Fibroblast of villous mesenchyme (primary cell): ENCODE measurements at places on chromosomes 12 and 14. TPM values are rescaled to one million over a fixed set of nuclear protein-coding genes. Genes with fewer than 3 reads are reported as not detected.

DNA sequence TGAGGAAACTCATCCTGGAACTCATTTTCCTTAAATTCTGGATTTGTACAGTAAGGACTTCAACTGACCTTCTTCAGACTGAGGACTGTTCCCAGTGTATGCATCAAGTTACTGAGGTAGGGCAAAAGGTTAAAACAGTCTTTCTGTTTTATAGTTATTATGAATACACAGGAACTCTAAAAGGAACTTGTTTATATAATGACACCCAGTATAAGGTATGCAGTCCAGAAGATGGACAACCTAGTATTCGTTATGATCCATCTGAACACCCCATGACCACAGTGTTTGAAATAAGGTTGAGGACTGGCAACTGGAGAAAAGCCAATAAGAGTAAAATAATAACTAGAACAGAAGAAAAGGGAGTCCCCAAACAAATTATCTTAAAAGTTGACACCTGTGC, 779.9 kb upstream of the TMEM132C start:
- DNase-seq, result peak; percentile 5

DNA sequence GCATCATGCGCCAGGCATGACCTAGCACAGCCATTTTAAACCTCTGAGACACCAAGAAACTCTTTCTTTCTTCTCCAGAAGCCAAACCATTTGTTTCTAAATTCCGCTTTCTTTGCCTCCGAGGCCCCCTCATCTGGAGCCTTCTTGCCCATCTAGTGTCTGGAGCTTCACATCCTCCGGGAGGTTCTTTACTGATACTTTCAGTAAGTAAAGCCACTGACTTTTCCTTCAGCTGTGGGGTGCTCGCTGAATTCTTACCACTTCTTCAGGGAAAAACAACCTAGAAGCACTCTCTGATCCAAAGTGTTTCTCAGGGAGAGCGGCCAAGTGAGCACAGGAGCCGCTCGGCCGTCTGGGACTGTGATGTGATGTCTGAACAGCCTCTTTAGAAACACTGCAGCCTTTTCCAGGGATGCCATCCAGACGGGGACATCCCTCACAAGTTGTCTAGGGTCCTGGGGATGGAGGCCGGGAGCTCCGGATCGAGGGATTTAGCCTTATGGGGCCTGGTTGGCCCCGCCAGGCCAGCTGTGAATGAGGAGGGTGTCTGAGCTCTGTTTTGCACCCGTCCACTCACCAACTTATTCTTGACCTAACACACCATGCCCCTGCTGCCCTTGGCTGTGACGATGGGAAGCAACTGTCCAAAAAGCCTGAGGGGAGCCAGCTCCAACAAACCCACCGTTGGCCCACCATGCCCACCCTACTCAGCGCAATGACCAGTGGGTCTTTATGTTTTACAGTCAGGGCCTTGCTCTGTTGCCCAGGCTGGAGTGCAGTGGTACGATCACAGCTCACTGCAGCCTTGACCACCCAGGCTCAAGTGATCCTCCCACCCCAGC, 160.6 kb downstream of the ZFP36L1 start:
- no peak for DNase-seq

DNA sequence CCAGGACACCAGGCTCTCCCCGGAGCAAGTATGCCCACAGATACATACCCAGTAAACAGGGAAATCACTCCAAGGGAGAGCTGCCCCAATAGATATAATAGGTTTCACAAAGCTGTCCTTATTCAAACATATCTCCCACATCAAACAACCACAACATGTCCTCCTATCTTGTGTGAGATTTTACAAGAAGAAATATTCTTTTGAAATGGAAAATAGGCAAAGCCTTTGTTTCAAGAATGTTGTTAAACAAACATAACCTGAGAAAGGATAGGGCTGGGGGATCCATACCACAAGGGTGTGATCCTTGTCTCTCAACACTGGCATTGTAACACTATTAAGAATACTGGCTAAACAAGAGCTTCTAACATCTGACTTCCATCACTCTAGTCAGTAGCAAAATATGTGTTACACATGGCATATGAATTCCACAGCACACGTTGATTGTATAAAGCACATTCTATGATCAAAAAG, 32.9 kb downstream of the LGR5 start:
- DNase-seq, result no peak

Gene GNB3
- total RNA-seq, result 1.7 and 3.9 TPM in 2 replicates

Gene LRTM2
- total RNA-seq, result not detected in 2 replicates

Gene TAS2R7
- total RNA-seq, result 0.32 TPM in 1 of 2 replicates, not detected in the other

GRCh38 chr14:34957771-34958286, 25.0 kb upstream of the SRP54 start:
- no peak for DNase-seq

GRCh38 chr14:25095736-25096437, 45.9 kb upstream of the STXBP6 start:
- DNase-seq, result no peak

DNA sequence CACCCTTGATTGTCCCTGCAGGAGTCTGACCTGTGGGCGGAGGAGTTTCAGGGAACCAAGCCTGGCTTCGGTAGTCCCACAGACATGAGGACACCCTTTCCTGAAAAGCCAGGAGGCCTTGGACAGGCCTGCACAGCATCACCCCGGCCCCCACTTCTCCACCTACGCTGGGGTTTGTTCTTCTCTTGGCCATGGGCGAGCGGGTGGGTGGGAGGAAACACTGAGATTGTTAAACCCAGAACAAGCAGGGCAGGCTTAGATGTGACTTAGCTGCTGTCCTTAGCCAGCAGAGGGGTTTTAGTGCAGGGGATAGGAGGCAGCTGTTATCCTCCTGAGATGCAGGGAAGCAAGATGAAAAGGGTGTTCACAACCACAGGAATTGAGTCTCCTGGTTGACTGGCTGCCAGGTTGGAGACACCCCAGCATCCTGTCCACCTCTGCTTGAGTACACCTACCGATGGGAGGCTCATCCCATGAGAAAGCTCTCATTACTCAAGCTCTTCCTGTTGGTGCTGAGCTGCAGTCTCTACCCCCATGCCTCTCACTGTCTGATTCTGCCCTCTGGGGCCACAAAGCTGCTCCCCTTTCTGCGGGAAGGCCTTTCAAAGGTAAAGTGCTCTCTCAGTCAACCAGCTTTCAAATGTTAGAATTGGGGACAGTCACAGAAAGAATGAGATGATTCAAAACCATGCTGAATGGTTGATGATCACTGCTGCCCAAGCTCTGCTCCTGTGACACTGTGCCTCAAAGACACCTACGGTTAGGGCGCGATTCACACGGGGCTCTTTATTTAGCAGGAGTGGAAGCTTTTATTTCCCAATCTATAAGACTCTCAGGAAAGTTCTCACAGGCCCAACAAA, 86.3 kb downstream of the IRF2BPL start:
- no peak for DNase-seq

Gene DNAH10
- 0.43 and 0.64 TPM in 2 replicates for total RNA-seq

DNA sequence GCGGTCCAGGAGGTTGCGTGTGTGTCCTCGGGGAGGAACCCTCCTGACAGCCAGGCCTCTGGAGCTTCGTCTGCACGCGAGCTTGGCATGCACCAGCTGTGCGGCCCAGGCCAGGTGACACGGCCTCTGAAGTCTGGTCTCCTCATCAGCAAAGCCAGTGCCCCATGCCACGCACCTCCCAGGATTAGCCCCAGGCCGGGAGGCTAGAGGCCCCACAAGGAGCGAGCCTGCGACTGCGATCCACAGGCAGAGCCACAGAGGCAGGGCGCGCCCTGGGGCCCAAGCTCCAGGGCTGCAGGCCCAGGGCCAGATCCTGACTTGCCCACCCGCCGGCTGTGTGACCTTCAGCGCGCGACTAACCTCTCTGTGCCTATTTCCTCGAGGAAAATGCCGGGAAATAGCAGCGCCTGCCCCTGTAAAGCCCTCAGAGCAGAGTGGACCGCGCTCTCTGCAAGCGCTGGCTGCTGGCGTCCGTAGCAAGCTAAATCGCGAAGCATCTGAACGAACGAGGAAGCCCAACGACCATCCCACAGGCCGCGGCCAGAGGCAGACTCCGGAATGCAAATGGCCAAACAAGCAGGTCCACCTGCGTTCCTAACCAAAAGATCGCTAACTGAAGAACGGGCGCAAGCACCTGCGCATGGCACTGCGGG, 492 bp upstream of the BTBD6 start:
- no peak for DNase-seq

DNA sequence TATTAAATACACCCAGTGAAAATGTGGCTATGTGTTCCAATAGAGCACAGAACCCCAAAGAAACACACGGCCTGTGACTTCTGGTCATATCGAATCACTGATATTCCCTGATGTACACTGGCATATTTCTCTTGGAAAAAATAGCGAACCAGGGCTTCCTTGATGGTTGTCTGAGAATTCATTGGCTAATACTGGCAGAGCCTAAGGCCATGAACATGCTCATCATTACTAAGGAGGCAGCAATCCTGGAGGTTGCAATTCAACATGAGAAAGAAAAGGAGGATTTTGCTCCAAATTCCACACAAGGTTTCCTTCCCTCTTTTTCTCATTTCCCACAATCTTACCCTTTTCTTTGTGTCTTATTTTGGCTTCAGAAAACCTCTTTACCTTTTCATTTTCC, 212.9 kb upstream of the HMGA2 start:
- no peak for DNase-seq

- DNase-seq, result peak; percentile 36
These were observed 731.9 kb downstream of the NRXN3 start for GRCh38 chr14:78902010-78902623.

- no peak for DNase-seq
These were observed 6.5 kb upstream of the LGMN start for GRCh38 chr14:92754966-92755365.
